Spleen (tissue), 13 donors: ENCODE measurements at places on chromosomes 3 and 15. TPM values are rescaled to one million over a fixed set of nuclear protein-coding genes. Genes with fewer than 3 reads are reported as not detected.

DNA sequence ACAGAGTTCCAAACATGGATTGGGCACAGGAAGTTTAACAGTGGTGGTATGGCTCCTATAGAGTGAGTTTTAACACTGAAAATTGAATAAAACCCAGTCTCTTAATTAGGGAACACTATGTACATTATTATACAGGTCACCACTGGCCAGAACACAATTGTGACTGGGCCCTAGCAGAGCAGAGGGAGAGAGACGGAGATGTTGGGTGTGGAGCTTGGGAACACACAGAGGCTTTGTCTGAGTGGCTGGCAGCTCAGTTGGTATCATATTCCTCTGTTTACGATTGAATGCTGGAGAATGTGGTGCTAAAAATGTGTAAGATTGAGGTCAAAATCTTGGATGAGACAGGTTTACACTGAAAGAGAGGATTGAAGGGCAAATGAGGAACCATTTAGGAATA is 6.8 kb upstream of the MOBP start:
- no peaks in the 10 kb centered on the region for H3K27me3 ChIP-seq
- no peak overlapping the region for H3K27ac ChIP-seq
- no peak overlapping the region for H3K4me3 ChIP-seq
- no peaks in the 10 kb centered on the region for H3K4me1 ChIP-seq

DNA sequence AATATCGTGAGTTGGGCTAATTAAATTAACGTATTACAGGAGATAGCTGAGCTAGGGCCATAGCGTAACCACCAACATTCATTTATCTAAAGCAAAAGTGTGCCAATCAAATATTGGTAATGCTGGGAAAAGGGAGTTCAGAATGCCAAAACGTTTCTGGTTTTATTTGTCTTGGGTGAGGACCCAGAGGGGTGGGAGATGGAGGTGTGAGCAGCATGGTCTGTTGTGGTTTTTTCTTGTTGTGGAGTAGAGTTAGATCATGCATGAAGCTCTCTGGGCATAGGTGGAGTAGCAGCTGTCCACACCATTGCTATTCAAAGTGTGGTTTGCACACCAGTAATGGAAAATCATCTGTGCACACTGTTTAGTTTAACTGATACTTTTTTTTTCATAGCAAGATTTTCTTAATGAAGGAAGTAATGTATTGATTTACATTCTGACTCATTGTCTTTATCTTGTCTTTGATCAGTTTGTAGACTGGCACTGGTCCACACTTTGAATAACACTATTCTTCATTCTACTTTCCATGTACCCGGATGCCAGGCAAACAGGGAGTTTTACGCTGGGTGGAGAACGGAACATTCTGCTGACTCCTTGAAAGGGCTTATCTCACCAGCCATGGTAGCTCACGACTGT is 50.8 kb upstream of the CRTC3 start:
- no peak for DNase-seq
- no peak overlapping the region for H3K4me3 ChIP-seq
- H3K27ac ChIP-seq = no peak overlapping the region
- H3K36me3 ChIP-seq = peaks cover 92% of the 10 kb centered on the region

- H3K4me1 ChIP-seq = no peaks in the 10 kb centered on the region
- H3K4me3 ChIP-seq = no peak overlapping the region
- no peaks in the 10 kb centered on the region for H3K27me3 ChIP-seq
- H3K27ac ChIP-seq = no peak overlapping the region
- no peaks in the 10 kb centered on the region for H3K36me3 ChIP-seq
- DNase-seq = no peak
Observed at GRCh38 chr3:140727886-140728285, 50.0 kb downstream of the TRIM42 start.

DNA sequence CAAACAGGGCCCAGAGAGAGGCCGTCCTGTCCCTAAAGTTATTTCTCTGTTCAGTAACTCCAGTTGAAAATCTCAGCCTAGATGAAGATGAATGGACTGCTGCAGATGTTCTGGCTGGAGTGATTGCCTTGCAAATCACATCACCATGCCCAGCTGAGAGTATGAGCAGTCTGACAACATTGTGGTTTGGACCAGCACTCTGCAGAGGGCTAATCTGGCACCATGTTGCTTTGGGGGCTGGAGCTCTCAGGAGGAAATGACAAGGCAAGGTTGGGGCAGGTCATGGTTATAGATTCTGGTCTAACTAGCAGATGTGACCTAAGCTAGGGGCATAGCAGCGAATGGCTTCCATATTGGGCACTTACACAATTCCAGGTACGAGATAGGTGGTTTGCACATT is 314.2 kb downstream of the CLSTN2 start:
- H3K4me3 ChIP-seq = no peak overlapping the region
- H3K27ac ChIP-seq = no peak overlapping the region
- no peaks in the 10 kb centered on the region for H3K27me3 ChIP-seq
- H3K36me3 ChIP-seq = no peaks in the 10 kb centered on the region
- no peak for DNase-seq

DNA sequence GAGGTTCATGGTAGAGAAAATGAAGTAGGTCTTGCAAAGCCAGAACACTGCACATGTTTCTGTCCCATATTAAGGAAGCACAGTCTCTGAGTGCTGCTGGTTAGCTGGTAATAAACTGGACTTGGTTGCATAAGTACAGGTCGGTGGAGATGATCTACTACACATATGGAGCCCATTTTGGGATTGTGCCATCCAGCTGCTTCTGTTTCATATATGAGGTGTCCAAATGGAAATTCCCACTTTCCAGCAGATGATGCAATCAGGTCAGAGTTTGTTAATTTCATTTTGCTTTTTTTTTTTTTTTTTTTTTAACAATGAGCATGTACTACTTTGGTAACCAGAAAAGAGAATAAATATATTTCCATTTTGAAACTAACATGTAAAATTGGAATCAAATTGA is 122.6 kb downstream of the SATB1 start:
- DNase-seq = no peak
- H3K27ac ChIP-seq = no peak overlapping the region
- no peaks in the 10 kb centered on the region for H3K27me3 ChIP-seq

DNA sequence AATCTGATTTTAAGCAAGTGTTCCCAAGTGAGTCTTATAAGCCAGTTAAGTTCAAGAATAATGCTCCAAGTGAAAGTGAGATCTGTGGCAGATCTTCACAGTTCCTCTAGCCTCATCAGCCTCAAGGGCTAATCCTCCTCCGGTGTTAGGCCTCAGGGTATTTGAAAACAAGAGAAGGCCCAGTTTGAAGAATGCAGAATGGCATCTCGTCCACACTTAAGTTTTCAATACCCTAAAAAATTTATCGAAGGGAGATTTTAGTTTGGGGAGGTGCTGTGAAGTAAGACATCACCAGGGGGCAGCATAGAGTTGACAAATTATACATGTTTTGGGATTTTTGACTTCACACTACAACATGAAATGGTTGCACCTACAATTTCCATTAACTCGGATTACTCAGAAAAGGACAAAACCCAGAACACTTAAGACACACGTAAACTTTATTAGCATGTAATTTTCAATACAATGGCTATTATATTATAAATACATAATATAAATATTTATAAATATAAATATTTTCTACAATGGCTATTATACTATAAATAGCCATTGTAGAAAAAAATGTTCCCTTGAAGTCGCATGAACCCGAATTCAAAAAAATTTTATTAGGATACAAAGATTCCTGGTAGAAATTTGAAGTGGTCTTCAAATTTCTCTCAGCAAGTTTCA is 2.3 kb upstream of the TMEM266 start:
- no peak overlapping the region for H3K27ac ChIP-seq
- H3K27me3 ChIP-seq = peaks cover 43% of the 10 kb centered on the region
- H3K36me3 ChIP-seq = no peaks in the 10 kb centered on the region
- no peak for DNase-seq
- peaks cover 48% of the 10 kb centered on the region for H3K4me1 ChIP-seq

GRCh38 chr3:182490596-182491491 is 302.5 kb upstream of the ATP11B start:
- H3K4me3 ChIP-seq = no peak overlapping the region
- no peaks in the 10 kb centered on the region for H3K27me3 ChIP-seq
- no peak for DNase-seq

- H3K27me3 ChIP-seq = no peaks in the 10 kb centered on the region
- no peak overlapping the region for H3K4me3 ChIP-seq
- H3K36me3 ChIP-seq = no peaks in the 10 kb centered on the region
- no peak for DNase-seq
- no peaks in the 10 kb centered on the region for H3K4me1 ChIP-seq
Observed at GRCh38 chr15:71252044-71252739, 136.9 kb downstream of the THSD4 start.

GRCh38 chr3:126923423-126923822 is 59.5 kb upstream of the PLXNA1 start:
- no peaks in the 10 kb centered on the region for H3K36me3 ChIP-seq
- H3K4me1 ChIP-seq = peaks cover 29% of the 10 kb centered on the region
- no peaks in the 10 kb centered on the region for H3K27me3 ChIP-seq

GRCh38 chr15:77715051-77715450 is 82.3 kb upstream of the LINGO1 start:
- H3K27me3 ChIP-seq = no peaks in the 10 kb centered on the region
- no peaks in the 10 kb centered on the region for H3K36me3 ChIP-seq
- H3K27ac ChIP-seq = no peak overlapping the region
- no peak overlapping the region for H3K4me3 ChIP-seq

DNA sequence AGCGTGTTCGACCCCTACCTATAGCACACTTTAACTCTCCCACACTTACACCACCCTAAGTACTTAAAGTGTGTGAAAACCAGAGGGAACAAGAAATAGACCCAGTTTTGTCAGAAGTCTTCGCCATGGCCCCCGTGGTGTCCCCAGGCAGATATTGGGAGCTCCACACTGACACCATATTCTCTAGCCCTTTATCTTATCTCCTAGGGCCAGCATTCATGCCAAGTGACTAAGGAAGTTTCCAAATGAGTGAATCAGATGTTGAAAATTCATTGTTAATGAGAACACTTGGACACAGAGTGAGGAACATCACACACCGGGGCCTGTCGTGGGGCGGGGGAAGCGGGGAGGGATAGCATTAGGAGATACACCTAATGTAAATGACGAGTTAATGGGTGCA is 31.8 kb downstream of the P3H2 start:
- no peak for DNase-seq
- no peaks in the 10 kb centered on the region for H3K36me3 ChIP-seq
- no peak overlapping the region for H3K27ac ChIP-seq
- no peaks in the 10 kb centered on the region for H3K27me3 ChIP-seq

GRCh38 chr3:56970461-56970879 is 90.0 kb upstream of the SPATA12 start:
- H3K4me3 ChIP-seq = no peak overlapping the region
- H3K36me3 ChIP-seq = no peaks in the 10 kb centered on the region
- H3K27me3 ChIP-seq = no peaks in the 10 kb centered on the region
- no peak for DNase-seq

DNA sequence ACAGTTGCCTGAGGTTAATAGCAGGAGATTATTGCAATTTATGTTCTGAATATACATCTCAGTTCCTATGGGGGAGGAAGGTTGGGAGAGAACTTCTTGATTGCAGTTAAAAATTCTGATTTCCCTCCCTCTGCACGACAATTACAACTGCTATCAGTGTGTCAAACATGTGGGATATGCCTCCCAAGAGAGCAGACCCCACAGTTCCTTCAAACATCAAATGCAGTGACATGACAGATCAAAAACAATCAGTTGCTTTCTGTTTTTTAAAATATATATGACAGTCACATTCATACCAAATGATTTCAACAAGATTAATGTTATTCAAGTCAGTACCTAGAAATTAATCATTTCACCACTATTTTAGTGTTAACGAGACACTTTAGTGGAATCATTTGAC is 639.0 kb downstream of the EDEM1 start:
- no peak overlapping the region for H3K27ac ChIP-seq
- no peaks in the 10 kb centered on the region for H3K27me3 ChIP-seq
- H3K36me3 ChIP-seq = no peaks in the 10 kb centered on the region
- H3K4me3 ChIP-seq = no peak overlapping the region

The LSMEM2 gene
- polyA plus RNA-seq = 0.06 TPM

The ANKRD63 gene
- not detected for polyA plus RNA-seq

The GATA2 gene
- polyA plus RNA-seq = 11.9 TPM

The ZKSCAN7 gene
- 1.9 TPM for polyA plus RNA-seq

The CFAP100 gene
- polyA plus RNA-seq = not detected
